ENCODE measurements at places on chromosomes 11 and 22.

DNA sequence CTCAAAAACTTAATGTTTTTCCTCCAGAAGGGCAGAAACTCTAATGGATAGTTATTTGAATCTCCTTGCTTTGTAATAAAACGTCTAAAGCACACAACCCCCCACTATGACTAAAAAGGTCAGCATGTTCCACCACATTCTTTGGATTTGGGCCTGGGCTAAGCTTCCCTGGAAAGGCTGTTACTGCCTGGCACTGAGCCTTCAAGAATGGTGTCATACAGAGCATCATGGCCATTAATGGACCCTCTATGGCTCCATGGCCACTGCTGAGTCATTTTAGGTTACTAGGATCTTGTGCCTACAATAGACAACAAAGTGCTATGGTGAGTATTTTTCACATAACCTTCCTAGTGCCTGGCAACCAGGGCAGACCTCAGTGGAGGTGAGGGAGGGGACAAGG lies 242.6 kb upstream of the FAT3 start:
- no peak for DNase-seq

DNA sequence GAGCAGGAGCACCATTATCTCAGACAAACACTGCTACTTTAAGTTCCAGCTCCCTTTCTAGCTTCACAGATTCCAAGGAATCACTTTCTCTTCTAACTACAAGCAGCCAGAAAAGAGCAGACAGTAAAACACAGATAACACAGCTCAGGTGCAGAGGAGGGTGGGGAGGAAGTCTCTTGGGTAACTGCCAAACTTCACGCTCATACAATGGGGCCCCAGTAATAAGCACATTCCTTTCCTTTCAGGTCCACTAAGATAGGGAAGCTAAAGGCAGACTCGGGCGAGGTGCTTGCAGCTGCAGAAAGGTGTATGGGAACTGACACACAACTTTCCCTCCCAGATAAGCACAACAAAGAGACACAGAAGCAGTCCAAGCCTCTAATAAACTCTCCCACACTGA lies 69.2 kb upstream of the OR9G4 start:
- DNase-seq, result no peak

GRCh38 chr11:60118338-60118737 lies 29.9 kb downstream of the MS4A2 start:
- DNase-seq, result peak; percentile 12

DNA sequence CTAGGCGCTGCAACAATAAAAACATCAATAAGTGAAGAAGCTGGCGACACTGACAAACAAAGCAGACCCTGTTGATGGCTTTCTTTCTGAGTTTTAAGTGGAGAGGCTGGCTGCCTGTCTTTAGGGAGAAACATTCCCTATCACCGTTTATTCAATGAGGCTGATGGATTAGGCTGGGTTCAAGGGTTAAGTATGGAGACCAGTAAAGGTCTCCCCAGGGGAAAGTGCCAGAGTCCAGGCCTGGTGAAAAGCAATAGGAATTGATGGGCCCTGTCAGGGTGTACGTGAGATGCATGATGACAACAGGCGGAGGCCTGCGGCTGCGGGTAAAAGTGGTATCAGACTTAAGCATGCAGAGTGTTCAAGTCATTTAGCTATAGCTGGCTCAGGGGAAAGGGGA lies 102.6 kb downstream of the ALX4 start:
- DNase-seq, result no peak

DNA sequence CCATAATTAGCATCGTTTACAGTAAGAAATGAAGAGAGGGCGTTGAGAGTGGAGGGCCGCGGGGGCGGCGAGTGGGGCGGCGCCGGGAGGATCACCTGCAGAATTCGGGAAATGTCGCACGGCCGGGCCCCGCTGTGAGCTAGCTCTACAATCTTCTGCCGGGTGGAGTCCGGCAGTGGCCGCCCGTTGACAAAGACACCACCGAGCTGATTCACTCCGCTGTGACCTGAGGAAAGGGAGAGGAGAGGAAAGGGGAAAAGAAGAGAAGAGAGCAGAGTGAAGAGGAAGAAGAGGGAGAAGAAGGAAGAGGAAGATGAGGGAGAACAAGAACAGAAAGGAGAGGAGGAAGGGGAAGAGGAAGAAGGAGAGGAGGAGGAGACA lies 8.5 kb downstream of the PAX6 start:
- no peak for DNase-seq

DNA sequence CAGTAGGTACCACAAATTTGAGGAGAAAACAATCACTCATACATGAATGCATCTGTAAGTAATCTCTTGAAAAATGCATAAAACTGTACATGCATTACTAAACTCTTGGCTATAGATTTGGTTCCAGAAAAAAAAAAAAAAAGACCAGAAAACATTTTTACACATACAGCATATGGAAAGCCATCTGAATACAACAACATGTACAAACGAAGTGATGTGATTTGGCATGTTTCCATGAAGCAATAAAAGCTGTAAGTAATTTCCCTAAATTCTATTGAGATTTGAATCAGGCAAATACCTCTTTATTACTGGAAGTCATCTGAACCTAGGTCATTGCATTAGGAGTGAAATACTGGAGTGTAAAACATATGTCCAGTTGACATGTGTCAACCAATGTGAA lies 31.9 kb upstream of the ZC3H12C start:
- DNase-seq, result no peak

- DNase-seq, result no peak
Measured at GRCh38 chr11:70493089-70493474, 94.8 kb downstream of the CTTN start.

- DNase-seq, result no peak
Measured at GRCh38 chr11:2289350-2289749, 12.4 kb downstream of the C11orf21 start.

DNA sequence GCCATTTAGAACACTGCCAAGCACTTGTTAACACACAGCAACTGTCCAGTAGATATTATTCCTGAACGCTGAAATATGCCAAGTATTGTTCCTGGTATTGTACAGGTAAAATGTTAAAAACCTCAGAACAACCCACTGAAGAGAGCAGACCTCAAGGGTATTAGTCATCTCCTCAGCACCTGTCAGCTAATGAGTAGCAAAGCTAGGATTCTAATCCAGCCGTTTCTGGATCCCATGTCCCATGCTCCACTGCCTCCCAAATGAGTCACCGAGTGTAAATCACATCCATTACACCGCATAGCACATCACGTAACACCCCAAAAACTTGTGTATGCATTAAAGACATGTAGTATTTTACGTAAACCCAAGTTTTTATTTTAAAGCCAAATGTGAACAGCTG lies 705.4 kb upstream of the TENM4 start:
- peak; percentile 35 for DNase-seq

- no peak for DNase-seq
Measured at GRCh38 chr22:44042249-44043218, 18.4 kb downstream of the PARVB start.

GRCh38 chr11:88282747-88283515 lies 54.6 kb downstream of the CTSC start:
- DNase-seq, result no peak

- no peak for DNase-seq
Measured at GRCh38 chr22:41355895-41356294, 25.8 kb upstream of the TEF start.

DNA sequence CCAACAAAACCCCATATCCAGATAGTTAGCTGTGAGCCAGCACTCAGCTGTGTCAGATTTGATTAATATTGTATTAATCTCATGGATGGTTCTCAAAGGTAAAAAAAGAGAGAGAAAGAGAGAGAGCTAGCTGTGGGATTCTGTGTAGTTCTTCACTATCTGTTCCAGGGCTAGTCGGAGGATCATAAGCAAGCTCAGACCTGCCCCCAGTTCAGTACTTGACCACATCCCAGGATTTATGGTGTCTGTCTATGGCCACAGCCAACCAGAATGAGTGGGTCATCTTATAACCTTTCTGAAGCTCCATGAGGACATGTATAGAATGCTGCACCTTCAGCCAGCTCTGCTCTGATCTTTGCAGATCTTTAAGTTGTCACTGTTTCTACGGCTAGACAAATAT lies 13.5 kb upstream of the B3GNT6 start:
- DNase-seq, result no peak

- no peak for DNase-seq
Measured at GRCh38 chr11:15829312-15829711, 527.0 kb downstream of the SOX6 start.

DNA sequence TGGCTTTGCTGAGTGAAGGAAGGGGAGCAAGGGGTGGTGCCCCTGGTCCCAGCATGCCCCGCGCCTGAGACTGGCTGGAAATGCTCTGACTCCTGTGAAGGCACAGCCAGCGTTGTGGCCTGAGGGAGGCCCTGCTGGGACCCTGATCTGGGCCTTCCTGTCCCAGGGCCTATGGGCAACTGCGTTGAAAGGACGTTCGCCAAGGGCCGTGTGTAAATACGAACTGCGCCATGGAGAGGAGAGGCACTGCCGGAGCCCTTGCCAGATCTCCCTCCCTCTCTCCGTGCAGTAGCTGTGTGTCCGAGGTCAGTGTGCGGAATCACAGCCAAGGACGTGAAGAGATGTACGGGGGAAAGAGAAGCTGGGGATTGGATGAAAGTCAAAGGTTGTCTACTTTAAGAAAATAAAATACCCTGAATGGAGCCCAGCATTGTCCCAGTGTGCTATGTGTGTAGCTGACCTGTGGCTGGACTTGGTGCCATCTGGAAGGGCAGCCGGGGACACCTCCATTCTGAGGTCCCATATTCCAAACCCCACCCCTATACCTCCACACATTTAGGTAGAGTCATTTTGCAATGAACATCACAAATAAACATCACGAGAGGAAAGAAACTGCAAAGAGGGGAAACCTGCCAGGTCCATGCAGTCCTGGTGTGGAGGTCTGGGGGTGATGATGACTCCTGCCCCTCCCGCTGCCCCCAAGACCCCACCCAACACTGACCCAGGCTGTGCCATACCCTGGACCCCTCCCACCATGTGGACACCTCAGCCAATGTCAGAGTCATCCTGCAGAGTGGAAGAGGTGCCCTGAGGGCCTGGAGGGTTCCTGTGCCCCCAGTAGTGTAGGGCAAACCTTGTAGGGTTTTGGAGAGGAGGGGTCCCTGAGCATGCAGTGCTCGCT lies 16.9 kb downstream of the RSPH14 start:
- DNase-seq, result no peak

DNA sequence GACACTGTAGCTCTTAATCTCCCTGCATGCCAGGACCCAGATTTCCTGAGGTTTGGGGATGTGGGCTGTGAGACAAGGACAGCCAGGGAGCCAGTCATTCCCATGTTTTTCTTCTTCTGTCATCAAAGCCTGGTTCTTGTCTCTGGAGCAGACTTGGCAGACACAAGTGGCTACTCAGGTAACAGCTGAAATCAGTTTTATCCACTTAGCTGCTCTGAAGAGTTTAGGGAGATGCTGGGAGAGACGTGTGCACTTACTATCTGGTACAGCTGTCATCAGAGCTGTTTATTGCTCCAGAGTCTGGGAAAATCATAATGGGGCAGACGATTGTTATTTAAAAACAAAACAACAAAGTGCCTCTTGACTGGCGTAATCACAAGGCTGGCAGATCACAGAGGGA lies 56.6 kb downstream of the CSNK2A3 start:
- no peak for DNase-seq

GRCh38 chr11:112968941-112969713 lies 7.9 kb downstream of the NCAM1 start:
- no peak for DNase-seq

- no peak for DNase-seq
Measured at GRCh38 chr22:37145180-37146050, 4.3 kb downstream of the IL2RB start.

DNA sequence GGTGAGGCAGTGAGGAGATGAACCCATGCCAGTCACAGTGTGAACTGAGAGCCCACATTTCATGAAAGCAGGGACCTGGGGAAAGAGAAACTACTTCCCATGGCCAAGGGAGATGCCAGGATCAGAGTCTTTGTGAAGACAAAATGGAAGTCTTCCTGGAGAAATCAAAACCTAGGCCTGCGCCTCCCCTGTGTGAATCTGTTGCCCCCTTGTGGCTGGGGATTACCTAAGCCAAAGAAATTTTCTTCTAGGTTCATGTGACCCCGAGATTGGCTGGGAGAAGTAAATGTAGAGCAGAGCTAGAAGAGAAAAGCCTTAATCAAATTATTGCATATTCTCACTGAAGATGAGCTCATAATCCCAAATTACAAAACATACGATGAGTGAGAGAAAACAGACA lies 1075.3 kb downstream of the TBC1D22A start:
- DNase-seq, result peak; percentile 47

DNA sequence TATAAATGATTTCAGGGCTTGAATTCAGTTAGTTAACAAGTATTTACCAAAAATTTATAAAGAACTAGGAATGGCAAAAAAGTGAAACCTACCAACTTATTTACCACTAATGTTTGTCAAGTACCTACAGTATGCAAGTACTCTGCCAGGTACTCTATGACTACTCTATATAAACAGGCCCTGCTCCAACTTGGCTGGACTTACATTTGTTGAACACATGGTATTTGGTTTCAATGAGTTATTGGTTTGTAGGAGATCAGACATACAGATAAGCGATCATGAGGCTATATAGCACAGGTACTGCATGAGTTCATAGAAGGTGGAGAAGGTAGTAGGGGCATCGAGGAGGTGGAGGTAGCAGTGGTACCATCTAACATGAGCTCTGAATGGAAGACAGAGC lies 159.9 kb upstream of the PDGFD start:
- no peak for DNase-seq

DNA sequence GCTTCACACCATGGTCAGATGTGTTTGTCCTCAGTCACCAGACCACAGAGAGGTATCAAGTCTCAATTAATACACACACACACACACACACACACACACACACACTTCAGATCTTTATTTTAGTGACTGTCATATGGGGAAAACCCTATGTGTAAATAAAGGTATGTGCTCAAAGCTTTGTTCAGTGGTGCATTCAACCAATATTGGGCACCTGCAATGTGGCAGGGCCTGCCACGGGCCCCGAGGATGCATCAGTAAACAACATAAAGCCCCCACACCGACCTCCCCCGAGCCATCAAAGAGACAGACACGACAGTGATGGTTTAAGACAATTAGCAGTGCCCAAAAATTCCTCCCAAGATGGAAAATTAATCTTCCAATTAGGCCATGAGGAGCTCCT lies 51.6 kb downstream of the SHANK2 start:
- DNase-seq, result no peak

- DNase-seq, result no peak
Measured at GRCh38 chr11:96045622-96046456, 121.9 kb upstream of the MTMR2 start.

DNA sequence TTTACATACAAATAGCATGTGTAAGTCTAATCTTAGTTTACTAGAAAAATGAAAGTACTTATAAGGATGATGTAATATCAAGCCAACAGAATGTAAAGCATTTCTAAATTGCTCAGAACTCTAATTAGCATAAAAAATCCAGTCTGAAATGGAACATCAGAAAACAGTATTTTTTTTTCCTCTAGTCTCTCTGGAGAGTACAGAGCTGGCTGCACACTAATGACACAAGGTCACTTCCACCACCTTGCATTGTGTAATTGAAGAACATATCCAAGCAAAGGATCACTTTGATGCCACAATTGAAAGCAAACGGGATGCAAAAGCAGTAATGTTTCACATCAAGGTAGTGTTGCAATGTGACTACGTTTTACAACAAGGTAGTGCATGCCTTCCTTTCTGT lies 548.0 kb upstream of the LUZP2 start:
- no peak for DNase-seq

- no peak for DNase-seq
Measured at GRCh38 chr11:75594211-75594610, 32.2 kb downstream of the SERPINH1 start.

- no peak for DNase-seq
Measured at GRCh38 chr11:122727101-122727929, 71.8 kb downstream of the UBASH3B start.

Data from RKO (cell line).